Osteoblast (primary cell): ENCODE measurements at places on chromosomes 2 and 18. TPM values are rescaled to one million over a fixed set of nuclear protein-coding genes. Genes with fewer than 3 reads are reported as not detected.

Gene POTEI
- not detected in 2 replicates for total RNA-seq

Gene ASB18
- total RNA-seq, result under 0.01 TPM in 1 of 2 replicates, not detected in the other

Gene PPM1B
- 31.5 TPM in 2 replicates for total RNA-seq

Gene PRKCE
- 13.6 and 22.1 TPM in 2 replicates for total RNA-seq
